Fibroblast of gingiva (primary cell): ENCODE measurements at places on chromosomes 13 and 19.

DNA sequence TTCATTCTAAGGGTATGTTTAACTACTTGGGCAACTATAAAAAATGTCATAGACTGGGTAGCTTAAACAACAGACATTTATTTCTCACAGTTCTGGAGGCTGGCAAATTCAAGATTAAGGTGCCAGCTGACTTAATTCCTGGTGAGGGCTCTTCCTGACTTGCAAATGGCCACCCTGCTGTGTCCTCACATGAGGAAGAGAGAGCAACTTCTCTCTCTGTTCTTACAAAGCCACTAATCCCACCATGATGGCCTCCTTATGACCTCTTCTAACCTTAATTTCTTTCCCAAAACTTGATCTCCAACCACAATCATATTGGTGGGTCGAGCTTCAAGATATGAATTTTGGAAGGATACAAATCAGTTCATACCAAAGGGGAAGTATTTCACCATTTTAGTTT is 399.0 kb downstream of the DCT start:
- no peak for DNase-seq

DNA sequence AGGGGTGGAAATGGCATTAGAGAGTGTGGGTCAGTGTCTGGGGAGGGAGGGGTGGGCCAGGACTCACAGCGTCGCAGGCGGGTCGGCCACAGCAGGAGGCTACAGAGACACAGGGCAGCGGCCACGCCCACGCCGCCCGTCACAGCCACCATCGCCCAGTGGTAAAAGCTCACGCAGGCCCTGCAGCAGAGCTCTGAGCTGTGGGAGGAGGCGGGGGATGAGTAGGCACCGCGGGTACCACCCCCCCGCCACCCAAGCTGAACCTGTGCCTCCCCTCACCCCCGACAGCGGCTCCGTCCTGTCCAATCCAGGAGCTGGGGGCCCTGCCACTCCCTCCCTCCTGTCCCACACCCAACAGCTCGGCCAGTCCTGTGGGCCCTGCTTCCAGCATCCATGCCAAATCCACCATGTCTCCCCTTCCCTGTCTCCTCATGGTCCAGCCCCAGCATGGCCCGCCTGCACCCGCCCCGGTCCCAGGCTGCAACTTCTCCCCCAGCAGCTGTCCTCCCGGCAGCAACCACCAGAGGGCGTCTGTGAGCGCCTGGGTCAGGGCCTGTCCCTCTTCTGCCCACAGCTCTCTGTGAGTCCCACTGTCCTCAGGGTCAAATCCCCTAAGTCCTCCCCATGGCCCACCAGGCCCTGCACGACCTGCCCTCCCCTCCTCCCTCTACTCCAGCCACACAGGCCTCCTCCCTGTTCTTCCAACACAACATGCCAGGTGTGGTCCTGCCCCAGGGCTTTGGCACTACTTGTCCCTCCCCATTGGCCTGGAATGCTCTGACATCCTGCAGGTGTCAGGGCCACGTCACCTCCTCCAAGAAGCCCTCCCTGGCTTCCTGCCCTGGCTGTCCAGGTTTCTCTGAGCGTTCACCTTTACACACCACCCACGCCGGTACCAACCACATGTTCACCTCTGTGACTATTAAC is 6.0 kb downstream of the TEKTIP1 start:
- no peak for DNase-seq

DNA sequence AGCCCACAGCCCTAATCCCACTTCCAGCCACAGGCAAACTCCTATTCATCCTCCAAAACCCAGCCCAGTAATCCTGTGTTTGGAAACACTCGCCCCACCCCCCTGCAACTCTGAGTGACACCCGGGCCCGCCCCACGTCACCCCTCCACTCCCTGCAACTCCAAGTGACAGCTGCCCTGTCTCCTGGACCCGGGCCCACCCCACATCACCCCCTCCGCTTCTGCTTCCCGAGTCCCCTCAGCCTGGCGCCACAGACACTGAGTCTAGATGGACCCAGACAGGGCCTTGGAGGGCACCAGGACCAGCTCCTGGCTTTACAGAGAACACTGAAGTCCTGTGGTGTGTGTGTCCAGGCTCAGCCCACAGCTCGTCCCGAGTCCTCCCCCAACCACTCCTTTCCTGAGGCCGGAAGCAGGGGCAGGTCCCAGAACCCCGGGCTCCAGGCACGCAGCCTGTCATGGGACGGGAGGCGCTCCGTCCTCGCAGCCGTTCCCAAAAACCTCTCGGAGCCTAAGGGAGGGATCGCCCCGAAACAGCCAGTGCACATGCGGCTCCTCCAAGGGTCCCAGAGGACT is 7.7 kb downstream of the REXO1 start:
- no peak for DNase-seq

DNA sequence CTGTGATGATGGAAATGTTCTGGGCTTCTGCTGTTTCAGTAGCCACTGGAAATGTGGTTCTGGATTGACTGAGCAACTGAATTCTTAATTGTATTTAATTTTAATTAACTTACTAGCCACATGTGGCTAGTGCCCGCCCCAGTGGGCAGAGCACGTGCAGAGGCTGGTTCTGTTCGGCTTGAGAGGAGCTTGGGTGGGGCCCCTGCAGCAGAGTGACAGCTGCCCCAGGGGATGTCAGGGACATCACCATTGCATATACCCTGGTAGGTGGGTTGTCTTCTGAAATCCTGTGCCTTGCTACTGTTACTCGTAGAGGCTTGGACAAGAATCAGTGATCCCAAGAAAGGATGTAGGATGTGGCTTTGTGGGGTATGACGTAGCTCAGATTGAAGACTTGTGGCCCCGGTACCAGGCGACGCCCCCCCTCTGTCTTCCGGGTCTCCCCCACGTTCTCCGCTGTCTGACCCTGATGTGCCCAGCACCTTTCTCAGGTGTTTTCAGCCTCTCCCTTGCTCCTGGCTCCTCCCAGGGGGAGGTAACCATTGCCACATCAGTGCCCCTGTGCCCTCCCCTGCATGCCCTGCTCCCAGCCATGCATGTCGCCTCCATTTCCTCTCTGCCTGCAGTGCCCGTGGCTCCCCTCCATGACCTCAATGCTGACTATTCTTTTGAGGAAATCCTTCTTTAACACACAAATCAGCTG is 102.6 kb upstream of the RNF113B start:
- DNase-seq: no peak

GRCh38 chr19:6242677-6243076 is 37.1 kb downstream of the MLLT1 start:
- DNase-seq: no peak

GRCh38 chr19:12774588-12775555 is at the start of gene HOOK2:
Gene HOOK2, minus strand, starts transcription at chr19:12775552. Its CDS starts 103 bp downstream, at chr19:12775449.
- no peak for DNase-seq

GRCh38 chr13:83295686-83296085 is 586.6 kb downstream of the SLITRK1 start:
- DNase-seq: no peak

GRCh38 chr19:16104722-16105121 is 7.0 kb upstream of the RAB8A start:
- no peak for DNase-seq
